CD4-positive, alpha-beta T cell treated with Interleukin-12 subunit alpha and Interleukin-12 subunit beta, for 1 hour (primary cell): ENCODE measurements at places on chromosomes 13 and 19.

GRCh38 chr19:28963486-28964250, 249.3 kb downstream of the UQCRFS1 start:
- no peak for DNase-seq

DNA sequence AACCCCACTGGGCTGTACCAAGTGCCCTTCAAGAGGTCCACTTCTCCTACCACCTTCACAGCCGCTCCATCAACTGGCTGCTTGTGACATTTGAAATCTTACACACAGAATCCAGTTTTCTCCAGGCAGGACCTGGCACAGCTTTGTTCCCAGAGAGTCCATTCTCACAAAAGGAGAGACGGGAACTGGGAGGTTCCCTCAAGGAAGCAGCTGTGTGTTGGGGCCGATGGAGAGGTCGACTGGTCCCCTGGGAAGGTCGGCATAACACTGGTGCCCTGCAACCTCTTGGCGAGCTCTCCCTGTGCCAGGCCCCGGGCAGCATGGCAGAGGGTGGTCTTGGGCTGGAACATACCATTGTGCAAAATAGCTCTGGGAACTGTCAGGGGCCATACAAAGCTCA, 21.5 kb downstream of the ELL start:
- no peak for DNase-seq

GRCh38 chr13:24203811-24204210, 43.3 kb downstream of the SPATA13 start:
- DNase-seq = peak; percentile 27

- DNase-seq = no peak
These were observed 79.3 kb upstream of the TM9SF2 start for GRCh38 chr13:99421758-99422585.

GRCh38 chr13:105573136-105573535, 962.3 kb downstream of the EFNB2 start:
- DNase-seq = no peak

DNA sequence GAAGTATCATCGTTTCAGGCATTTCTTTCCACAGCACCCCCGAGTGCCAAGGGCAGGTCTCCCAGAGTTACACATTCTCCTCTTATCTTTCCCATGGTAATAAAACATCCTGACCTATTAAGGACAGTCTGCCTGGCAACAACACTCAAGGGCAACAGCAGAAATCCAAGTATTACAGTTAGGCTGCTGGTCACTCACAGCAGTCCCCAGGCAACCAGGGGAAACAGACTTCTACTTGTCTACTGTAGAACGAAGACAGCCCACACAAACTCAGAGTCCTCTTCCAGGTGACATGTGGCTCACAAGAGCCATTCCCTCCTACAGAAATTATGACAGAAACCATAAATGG, 24.3 kb downstream of the RCBTB1 start:
- DNase-seq = no peak

GRCh38 chr13:44768239-44768638, 192.1 kb upstream of the TSC22D1 start:
- peak; percentile 35 for DNase-seq

DNA sequence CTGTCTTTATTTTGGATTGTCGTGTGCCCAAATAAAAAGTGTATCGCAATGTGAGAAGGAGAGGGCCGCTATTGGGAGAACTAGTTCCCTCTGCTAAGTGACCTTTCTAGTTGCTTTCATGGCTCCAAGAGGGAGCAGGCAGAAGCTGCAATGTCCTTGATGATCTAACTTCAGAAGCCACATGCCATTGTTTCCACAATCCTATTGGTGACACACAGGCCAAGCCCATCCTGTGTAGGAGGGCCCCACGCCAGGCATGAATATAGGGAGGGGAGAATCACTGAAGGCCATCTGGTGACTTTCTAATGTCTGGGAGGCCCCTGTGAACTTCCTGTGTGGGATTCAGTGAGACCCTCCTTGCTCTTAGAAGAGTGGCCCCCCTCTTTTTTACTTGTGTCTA, 47.8 kb upstream of the KPNA3 start:
- no peak for DNase-seq

DNA sequence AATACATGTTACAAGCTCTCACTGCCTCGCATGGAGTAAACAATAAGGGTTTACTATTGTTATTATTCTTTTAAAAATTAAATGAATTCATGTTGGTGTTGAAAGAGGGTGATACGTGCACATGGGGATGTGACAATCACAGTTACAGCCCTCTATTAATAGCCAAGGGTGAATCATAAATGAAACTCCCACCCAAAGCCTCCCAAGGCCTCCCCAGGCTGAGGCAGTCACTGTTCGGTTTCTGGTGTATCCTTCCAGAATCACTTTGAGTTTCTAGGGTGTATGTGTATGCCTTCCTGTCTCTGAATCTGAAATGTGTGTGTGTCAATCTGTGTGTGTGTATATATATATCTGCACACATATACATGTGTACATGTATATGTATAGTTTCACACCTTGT, 73.4 kb downstream of the AKAP11 start:
- DNase-seq = no peak

GRCh38 chr19:991174-991931, 7.2 kb downstream of the WDR18 start:
- peak; percentile 56 for DNase-seq

DNA sequence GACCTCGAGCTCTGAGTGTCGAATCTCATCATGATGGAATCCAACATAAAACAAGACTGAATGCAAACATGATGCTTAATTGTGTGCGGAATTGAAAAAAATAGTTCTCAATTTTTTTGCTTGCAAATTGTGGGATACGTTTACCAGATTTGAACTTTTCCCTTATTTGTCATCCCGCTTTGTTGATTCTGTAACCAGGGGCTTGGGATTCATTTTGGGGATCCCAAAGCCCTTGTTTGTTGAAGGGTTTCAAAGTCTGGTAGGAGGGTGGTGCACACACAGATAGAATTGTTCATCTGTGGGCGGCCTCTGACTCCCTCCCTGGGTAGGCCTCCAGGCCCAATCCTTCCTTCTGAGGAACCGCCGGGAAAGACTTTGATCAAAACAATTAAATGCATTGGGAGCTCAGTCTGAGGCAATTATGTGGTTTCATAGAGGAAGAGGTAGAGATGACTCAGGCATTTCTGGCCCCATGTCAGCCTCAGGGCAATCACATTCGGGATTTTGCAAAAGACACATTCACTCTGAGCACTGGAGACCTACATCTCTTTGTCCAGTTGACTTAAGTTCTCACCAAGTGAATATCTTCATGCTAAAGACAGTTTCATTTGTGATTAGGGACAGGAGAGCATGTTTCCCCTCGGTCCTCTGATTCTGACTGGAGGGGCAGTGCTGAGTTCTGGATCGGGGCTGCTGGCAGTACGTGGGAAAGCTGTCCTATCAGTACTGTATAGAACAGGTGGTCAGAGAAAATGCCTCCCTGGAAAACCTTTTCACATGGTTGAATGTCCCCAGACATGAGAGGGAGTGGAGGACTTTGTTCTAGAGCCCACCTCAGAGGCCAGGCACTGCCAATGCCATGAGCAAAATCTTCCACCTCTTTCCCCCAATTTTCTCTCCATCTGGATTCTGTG, 27.8 kb upstream of the IGFL4 start:
- no peak for DNase-seq

- peak; percentile 46 for DNase-seq
These were observed 9.1 kb upstream of the SHISA7 start for GRCh38 chr19:55451965-55452748.

DNA sequence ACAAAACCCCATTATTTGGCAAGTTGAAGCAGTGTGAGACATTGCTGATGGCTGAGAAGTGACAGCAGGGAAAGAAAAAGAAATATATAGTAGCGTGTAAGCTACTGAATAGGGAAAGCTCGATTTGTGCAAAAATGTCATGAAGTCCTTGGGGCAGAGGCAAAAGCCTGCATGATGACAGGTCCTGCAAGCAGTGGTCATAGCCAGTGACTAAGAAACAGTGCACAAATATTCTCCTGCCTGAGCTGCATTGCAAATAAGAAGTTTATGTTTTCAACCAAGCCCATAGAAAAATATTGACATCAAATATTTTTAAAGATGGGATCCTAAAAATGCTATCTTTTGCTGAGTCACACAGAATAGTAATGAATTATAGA, 270.0 kb downstream of the SLITRK6 start:
- no peak for DNase-seq

GRCh38 chr13:33953781-33954180, 135.8 kb downstream of the RFC3 start:
- no peak for DNase-seq

DNA sequence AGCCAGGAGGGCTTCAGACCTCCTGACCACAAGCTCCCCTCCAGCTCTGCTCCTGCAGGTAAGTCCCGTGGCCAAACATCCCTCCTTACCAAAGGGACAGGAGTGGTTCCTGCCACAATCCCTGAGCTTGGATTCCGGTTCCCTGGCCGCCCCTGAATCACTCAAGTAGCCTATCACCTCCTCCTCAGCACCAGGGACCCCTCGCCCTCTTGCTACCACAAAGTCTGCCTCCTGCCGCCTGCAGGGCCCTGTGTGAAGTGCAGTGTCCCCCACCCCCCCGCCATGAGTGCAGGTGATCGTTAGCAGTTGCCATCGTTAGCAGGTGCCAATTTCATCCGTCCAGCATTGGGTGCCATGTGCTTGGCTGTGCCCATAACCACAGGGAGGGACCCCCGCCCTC, 40.8 kb upstream of the RANBP3 start:
- DNase-seq = no peak

GRCh38 chr19:49150106-49150943, 4.9 kb downstream of the HRC start:
- DNase-seq = peak; percentile 48

DNA sequence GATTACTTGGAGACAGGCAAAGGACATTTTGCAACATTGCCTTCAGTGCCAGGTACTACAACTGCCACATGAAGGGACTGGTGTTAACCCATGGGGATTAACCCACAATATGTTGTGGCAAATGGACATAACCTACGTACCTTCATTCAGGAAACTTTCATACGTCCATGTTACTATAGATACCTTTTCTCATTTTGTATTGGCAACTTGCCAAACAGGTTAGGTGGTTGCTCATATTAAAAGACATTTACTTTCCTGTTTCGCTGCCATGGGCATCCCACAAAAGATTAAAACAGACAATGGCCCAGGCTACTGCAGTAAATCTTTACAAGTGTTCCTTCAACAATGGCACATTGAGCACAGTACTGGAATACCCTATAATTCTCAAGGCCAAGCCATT, 925.3 kb downstream of the SLITRK6 start:
- DNase-seq = no peak
